Anterior cingulate cortex (tissue), 58 donors: ENCODE measurements at places on chromosomes 1 and 21.

- no peak for DNase-seq
These were observed 1274.1 kb upstream of the NCAM2 start for GRCh38 chr21:19724081-19724480.

GRCh38 chr1:187276677-187277076 is 447.9 kb downstream of the PLA2G4A start:
- no peak for DNase-seq

DNA sequence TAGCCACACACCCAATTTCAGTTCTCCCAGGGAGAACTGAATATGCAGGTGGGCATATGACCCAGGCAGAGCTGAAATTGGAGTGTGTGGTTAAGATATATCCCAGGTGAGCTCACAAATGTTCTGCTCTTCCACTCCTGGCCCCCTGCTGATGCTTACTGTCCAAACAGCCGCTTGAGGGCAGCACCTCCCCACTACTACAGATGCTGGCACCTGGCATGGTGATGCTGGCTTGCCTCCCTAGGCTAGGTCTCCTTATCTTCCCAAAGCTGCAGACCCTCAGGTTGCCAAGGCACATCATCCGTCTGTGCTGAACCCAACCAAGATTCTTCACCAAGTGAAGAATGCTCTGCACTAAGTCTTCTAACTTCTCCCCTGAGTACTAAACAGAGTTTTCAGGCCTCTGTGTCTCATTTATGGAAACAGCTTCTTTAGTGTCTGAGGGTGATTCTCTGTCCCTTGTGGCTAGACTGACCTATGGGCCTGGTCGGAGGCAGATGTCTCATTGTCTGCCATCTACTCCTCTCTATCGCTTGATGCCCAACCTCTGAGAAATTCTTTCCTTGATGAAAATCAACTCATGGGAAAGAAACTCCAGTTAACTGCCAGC is 27.2 kb downstream of the XCL1 start:
- DNase-seq, result peak; percentile 70

- no peak for DNase-seq
These were observed 80.9 kb upstream of the BACH1 start for GRCh38 chr21:29217818-29218291.

DNA sequence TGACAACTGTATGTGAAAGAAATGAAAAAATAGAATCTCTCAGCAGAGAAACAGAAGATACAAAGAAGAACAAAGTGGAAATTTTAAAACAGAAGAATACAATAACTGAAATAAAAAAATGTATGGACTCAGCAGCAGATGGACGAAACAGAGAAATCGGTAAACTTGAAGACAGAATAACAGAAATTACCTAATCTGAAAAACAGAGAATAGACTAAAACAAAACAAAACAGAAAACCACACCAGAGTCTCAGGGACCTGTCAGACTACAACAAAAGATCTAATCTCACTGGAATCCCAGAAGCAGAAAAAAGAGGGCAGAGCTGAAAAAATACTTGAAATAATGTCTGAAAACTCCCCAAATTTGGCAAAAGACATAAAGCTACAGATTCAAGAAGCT is 83.0 kb downstream of the ZSWIM5 start:
- no peak for DNase-seq

DNA sequence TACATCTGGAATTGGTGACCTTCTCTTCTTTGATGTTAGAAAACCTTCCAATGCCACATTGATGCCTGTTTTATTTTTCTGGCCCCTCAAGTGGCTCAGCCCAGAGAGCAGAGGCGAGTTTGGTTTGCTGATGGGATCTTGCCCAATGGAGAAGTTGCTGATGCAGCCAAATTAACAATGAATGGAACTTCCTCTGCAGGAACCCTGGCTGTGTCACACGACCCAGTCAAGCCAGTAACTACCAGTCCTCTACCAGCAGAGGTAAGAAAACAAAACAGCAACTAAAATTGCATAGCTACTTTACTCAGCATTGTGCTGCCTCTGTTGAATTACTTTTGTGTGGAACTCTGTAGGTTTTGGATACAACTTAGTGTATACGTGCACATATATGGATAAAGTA is 97.6 kb downstream of the CC2D1B start:
- DNase-seq, result peak; percentile 3

- DNase-seq, result no peak
These were observed 3.1 kb upstream of the ZNF697 start for GRCh38 chr1:119651133-119651532.

DNA sequence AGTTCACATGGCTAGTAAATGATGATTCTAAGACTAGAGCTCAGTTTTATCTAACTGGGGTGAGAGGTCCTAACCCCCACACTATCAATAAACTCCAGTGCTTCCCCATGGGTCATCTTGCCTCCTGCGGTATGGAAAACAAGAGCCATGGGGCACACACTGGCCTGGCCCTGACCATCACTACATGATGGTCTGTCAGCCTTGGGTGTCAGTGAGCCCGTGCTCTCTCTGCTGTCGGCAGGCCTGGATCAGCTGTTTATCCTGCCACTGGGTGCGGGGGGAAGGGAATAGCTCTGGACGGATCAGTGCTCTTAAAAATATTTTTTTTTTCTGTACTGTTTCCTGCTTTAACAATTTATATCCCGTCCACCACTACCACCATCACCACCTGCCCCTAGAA is 255.0 kb upstream of the ADGRL2 start:
- DNase-seq, result no peak

DNA sequence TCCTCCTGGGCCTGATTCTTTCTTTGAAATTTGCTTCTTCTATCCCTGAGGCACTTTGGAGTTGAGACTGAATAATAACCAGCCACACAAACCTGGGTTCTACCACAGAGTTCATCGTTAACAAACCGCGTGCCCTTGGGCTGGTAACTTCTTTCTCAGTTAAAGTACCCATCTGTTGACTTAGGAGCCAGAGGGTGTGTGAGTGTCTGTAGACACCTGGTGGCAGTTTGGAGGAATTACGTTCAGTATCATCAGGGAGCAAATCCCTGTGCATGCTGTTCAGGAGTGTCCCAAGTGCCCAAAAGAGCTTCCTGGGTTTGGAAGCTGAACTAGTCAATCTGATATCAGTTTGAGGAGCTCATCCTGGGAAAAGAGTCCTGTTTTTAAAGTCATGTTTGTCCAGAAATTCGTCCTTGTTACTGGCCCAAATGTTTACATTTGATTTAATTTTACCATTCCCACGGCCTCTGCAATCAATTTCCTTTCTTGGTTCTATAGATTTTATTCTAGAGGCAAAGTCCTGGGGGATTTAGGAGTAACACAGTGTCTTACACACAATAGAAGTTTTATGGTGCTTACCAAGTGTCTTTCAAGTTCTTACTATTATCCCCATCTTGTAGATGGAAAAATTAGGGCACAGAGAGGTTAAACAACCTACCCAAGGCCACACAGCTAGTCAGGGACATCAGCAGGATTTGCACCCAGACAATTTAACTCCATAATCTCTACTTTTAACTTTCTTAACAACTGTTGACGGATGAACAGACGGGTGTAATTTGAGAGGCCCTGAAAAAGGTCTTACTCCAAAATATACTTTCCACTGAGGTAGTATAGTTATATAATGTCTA is 26.7 kb upstream of the RPTN start:
- DNase-seq, result no peak

- DNase-seq, result no peak
These were observed 190.0 kb upstream of the SAMSN1 start for GRCh38 chr21:14736162-14736561.

- DNase-seq, result no peak
These were observed 81.1 kb downstream of the DSCAM start for GRCh38 chr21:40765811-40766210.

DNA sequence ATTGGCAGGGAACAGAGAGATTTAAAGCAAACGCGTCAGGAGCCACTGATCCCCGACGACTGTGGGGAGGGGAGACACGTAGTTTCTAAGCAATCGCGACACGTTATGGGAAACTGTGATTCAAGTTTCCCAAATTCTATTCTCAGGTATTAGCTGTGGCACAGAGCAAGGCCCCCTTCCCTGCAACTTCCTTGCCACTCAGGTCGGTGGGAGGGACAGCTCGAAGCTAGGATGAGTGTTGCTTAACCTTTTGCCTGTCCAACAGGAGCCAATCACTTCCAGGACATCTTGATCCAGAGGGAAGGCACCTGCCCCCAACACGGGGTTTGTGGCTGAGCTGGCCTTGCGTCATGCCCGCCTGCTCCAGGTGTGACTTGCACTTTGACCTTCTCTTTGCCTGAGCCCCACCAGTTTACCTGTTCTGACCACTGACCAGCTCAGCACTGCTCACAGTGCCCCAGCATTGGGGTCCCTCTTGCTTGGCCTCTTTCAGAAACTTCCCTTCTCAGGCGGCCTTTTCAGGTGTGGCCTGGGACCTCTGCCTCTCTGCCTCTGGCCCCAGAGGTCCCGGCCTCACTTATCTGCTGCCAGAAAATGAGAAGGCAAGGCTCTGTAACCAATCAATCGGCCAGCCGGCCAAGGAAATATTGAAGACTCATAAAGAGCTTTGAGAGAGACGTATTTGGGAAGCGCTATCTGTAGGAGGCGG is 24.6 kb downstream of the TEX35 start:
- no peak for DNase-seq

DNA sequence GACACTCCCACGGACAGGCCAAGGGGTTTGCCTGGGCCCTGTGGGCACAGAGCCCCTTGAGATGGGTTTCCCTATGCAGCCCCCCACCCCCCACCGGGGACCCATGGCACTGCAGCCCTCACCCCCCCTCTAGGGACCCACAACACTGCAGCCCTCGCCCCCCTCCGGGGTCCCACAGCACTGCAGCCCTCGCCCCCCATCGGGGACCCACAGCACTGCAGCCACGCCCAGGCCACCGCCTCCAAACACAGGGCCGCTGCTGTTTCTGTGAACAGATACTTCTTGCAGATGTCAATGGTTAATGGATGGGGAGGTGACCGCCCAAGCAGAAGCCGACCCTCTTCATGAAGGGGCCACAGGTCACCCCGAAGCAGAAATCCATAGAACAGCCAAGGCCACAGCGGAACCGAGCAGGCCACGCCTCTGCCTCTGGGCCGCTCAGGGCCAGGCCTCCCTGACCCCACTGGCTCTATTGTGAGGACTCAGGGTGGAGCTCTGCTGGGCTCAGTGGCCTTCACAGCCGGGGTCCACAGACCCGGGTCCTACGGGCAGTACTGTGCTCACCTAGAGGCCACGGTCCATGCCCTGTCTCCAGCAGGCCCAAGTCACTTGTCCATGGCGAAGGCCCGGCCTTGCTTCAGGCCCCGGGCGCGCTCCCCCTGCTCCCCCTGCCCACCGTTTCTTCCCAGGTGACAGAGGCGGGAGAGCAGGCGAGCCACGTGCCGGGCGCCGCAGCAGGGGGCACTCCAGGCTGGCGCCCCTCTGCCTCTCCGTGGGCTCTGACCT is 4.1 kb upstream of the POFUT2 start:
- DNase-seq, result no peak

- DNase-seq, result no peak
These were observed 124.3 kb downstream of the HMGB4 start for GRCh38 chr1:33988161-33988560.

DNA sequence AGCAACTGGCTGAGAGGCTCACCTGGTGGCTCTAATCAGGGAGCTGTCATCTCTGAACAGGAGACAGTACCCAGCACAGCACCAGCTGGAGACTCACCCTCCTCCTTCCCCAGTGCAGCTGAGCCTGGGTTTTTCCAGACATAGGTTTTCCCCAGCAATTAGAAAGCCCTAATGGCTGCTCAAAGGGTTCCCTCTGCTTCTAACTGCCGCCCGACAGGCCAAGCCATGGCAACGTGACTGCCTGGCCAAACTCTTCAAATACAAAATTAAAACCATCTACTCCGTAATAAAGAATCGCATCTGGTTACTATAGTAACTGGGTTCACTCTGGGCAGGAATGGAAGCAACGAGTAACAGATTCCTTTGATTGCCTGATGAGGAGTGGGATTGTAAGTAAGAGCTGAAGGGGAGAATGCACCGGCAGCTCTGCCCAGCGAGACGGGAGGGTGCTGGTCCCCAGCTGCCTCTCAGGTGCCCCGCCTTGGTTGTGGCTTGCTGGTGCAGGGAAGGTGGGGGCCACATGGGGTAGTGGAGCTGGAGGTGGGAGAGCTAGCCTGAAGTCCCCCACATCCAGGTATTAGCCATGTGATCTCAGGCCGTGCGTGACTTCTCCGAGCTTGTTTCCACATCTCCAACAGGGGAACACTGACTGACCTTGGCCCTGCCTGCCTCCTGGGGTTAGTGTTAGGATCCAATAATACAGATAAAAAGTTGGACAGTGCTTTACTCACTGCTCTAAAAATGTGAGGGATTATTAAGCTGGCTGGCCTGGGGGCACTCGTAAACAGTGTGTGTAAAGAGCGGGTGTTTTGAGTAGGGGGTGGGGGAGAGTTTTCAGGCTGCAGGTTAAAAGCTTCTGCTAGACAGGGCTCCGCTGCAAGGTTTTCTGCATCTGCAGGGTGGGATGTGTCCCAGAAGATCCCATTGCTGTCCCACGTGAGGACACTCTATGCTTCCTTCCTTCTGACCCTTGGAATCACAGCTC is 94.2 kb downstream of the KCNN3 start:
- DNase-seq, result no peak

DNA sequence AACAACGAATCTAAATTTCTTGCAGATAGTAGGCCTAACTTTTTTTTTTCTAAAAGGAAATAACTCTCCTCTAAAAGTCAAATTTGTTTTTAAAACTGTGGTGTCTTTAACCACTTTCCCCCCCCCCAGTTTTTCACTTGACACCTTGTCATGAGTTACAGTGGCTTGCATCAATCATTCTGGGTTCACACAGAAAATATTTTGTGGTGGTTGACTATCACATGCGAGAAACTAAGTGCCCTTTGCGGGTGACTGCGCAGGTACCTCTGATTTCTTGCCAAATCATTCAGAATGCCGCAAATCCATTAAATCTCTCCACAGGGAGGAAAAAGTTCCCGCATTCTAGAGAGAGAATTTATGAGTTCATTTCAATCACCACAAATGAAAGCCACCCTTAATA is 23.8 kb upstream of the SAMSN1 start:
- no peak for DNase-seq

DNA sequence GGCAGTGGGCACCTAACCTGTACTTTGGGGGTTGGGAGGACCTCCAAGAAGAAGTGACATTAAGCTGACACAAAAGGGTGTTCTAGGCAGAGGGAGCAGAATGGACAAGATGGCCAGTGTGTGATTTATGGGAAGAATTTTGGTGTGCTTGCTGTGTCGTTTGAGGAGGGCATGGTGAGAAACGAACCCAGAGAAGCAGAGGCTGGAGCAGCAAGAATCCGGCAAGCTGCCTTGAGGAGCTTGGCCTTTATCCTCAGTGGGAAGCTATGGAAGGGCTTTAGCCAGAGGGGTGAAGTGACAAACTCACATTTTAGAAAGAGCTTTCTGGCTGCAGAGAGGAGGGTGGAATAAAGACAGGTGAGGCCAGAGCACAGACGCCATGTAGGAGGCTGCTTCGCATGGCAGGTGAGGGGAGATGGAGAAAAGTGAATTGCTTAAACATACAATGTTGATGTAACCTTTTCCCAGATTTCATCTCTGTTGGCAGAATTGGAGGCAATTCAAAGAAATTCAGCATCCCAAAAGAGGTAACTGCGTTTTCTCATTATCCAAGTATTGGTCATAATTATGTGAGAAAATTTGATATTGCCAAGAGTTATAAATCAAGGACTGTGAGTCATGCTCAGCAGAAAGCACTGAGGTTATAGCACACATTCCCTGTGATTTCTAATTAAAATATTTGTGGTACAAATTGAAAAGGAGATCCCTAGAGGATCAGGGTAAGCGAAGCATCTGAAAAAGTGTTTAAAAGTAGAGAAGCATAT is 26.5 kb downstream of the TRIM45 start:
- no peak for DNase-seq
